Activated CD4-positive, CD25-positive, alpha-beta regulatory T cell treated with anti-CD3 and anti-CD28 coated beads, Interleukin-2, amount 50 U/mL, for 16 hours (primary cell): ENCODE measurements at places on chromosomes 11 and 22.

GRCh38 chr11:75554258-75555022 lies 7.6 kb upstream of the SERPINH1 start:
- DNase-seq: no peak

DNA sequence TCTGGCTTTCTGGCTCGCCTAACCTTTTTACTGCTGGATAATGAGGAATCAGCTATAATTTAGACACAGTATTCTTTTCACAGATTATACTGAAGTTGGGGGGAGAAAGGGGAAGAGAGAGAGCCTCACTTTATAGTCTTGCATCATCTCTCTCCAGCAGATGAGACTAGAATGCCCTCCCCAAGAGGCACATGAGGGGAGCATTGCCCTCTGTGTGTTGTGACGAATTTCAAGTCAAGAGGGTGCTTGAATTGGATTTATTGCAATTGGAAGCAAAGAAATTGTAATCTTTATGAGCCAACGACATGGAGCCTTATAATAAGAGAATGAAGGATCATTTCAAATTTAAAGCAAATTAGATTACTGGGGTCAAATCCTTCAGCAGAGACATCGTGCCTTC lies 17.6 kb upstream of the CADM1 start:
- no peak for DNase-seq

- DNase-seq: no peak
Observed at GRCh38 chr22:50705219-50705691, 32.6 kb downstream of the SHANK3 start.

- no peak for DNase-seq
Observed at GRCh38 chr22:46539169-46539568, 1.7 kb upstream of the CELSR1 start.

DNA sequence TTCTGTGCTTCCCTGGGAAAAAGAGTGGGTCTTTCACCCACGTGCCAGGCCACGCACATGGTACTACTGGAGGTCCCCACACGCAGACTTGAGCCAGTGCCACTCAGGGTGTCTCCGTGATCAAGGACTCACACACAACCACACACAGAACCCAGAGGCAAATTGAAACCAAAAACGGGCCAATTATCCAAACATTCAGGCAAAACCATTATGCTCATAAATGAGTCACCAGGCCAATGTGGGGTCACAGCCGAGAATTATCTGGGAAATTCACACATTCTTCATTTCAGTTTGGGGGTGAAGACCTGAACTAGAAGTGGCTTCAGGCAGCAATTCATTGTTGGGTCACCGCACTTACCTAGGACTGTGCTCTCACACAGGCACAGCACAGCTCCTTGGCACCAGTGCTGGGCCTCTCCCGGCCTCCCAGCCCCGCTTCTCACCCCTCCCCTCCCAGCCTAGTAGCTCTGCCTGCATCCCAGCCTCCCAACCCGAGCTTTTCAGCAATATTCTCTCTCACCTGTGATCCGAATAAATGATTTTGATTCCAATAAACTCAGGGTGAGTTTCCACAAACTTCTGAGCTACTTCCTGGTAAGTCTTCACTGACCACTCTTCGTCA lies 28.0 kb downstream of the ADA2 start:
- no peak for DNase-seq

DNA sequence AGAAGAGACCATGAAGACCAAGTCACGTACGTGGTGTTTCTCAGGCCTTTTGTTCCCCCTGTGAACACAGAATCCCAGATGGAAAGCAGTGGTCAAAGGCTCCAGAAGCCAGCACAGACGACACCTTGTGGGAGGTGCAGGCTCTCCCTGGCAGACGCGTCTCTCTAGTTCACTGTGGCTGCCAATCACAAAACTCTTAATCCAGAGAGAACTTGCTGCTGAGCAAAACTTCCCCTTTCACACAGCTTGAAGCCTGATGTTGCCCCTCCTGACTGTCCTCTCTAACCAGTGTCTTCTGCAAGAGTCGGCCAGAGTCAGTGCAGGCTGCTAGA lies 67.1 kb downstream of the PIWIL3 start:
- no peak for DNase-seq

- no peak for DNase-seq
Observed at GRCh38 chr22:39236321-39237317, 8.2 kb downstream of the PDGFB start.

DNA sequence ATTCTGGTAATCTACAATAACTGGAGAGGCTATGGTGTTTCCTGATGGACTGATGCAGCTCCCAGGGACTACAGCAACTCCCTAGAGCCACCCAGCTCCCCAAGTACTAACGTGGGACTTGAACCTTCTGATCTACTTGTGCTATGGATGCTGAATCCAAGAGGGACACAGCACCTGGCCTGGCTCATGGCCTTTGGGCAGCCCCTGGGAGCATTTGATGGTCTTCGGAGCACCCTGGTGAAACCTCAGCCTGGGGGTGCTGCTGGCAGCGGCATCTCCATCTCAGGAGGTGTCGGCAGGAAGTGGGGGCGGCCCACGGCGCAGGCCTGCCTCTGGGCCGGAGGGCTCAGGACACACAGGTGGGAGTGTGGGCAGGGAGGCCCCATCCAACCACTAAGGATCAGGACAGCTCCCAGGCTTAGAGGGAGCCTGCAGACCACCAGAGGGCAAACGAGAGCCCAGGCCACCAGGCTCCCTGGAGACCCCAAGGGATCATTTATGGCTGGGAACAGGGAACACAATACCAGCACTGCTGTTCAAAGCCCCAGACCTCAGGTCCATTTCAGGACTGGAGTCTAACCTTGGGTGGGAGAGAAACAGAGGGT lies 8.7 kb downstream of the EHD1 start:
- DNase-seq: no peak
